ENCODE measurements at places on chromosomes 1 and 21.

DNA sequence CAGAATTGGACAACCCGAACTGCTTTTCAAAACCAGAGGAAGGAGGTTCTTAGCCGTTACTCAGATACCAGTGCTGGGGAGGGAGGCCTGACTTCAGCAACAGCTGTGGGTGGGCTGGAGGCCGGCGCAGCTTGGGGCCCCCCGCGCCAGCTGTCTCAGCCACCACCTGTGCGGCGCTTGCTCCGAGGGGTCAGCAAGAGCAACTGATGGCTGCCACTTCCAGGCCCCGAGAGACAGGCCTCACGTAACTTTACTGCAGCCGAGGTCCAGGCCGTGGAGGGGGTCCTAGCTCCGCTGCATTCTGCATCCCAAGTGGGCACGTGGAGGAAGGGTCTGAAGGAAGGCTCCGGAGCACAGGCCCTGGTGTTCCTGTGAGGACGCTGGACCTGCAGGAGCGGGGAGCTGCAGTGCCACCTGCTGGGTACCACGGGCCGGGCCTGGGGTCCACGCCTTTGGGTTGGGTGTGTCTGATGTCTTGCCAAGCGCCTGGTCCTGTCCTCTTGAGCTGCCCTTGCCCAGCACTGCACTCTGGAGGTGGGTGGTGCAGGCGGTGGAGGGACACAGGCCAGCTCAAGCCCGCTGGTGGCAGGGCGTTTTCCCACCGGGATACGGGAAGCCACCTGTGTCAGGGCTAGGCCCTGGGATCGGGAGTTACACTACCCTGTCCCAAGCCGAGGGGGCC is 9.8 kb downstream of the THAP3 start:
- H3K4me1 ChIP-seq, result peaks cover under 1% of the 10 kb centered on the region
- DNase-seq, result peak; percentile 52
- no peaks in the 10 kb centered on the region for H3K27me3 ChIP-seq
- no peak overlapping the region for H3K27ac ChIP-seq

- H3K36me3 ChIP-seq, result no peaks in the 10 kb centered on the region
- H3K27ac ChIP-seq, result no peak overlapping the region
- H3K4me3 ChIP-seq, result no peak overlapping the region
- no peak for DNase-seq
- H3K4me1 ChIP-seq, result no peaks in the 10 kb centered on the region
These were observed 657.4 kb downstream of the AJAP1 start for GRCh38 chr1:5311634-5312292.

DNA sequence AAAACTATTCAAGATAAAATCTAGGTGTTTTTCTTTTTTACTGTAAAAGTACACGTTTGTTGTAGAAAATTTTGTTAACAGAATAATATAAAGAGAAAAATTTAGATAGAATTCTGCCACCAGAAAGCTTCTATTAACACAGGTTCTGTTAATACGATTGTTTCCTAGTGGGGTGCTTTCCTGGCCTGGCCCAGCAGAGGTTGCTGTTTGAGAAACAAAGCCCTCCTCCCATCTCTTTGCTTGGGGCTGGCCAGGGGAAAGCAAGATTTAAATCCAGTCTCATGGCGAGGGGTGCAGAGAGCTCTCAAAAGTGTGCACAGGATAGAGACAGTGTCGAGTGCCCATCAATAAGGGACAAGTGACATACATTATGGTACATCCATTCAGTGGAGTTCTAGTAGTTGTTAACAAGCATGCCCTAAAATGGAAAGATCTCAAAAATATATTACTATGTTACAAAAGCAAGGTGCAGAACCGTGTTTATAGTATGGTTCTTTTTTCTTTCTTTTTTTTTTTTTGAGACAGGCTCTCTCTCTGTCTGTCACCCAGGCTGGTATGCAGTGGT is 14.6 kb upstream of the ACBD3 start:
- peaks cover 2% of the 10 kb centered on the region for H3K4me1 ChIP-seq
- no peaks in the 10 kb centered on the region for H3K36me3 ChIP-seq
- no peak overlapping the region for H3K4me3 ChIP-seq
- H3K27me3 ChIP-seq, result peaks cover 14% of the 10 kb centered on the region

DNA sequence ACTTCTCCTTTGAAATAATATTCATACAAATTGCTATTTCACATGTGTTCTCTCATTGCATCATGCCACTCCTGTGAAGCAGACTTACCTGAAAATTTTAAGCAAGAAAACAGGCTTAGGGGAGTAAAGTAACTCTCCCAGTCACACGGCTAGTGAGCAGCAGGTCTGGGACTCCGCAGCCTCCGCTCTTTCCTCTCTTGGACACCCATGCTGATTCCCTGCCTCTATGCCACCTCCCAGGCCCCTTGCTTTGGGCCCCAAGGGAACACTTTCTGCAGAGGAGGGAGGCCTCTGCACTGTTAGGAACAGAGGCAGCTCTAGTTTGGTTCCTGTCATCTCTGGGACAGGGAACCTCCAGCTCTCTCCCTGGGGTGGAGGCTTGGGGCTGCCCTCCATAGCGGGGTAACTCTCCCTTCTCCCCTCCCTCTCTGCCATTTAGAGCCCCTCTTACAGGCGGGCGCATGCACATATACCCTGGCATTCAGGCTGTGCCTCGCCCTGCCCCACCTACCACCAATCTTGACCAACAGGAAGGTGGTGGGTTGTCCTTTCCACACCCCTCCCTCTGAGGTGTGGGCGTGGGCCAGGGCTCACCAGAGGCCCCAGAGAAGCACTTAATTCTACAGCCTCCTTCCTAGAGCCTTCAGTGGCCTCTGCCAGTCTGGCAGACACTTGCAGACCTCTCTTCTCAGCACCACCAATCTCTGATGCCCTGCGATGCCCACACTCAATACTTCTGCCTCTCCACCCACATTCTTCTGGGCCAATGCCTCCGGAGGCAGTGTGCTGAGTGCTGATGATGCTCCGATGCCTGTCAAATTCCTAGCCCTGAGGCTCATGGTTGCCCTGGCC is at the start of gene RXFP4:
Gene RXFP4 (plus strand): TSS at position 646 of the 852 bp plus-strand sequence. CDS start 72 bp downstream, at position 718.
- H3K27me3 ChIP-seq, result no peaks in the 10 kb centered on the region
- peak within 1 kb of the TSS; percentile 45 for H3K4me3 ChIP-seq
- H3K27ac ChIP-seq, result peak within 1 kb of the TSS; percentile 89

DNA sequence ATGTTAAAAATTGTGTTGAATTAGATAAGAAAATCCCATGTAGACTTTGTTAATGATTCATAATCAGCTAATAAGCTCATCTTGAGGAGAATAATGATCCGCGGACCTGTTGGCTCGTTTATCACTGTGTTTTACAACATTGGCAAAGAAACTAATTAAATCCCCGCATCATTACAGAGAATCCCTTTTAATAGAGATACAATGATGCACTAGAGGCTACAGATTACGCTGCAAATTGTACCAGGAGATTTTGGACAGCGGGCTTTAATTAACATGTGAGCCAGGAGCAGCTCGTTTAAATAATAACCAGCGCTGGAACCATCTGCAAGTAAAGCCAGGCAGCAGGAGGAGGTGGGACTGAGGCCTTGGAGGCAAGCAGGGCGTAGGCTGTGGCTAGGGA is 280.3 kb upstream of the POU3F1 start:
- DNase-seq, result no peak
- no peak overlapping the region for H3K27ac ChIP-seq
- H3K4me1 ChIP-seq, result no peaks in the 10 kb centered on the region
- no peak overlapping the region for H3K4me3 ChIP-seq
